Hippocampal formation (tissue), 2 donors: ENCODE measurements at places on chromosomes 16 and 17.

- DNase-seq: no peak
These were observed 8.3 kb upstream of the RAB5C start for GRCh38 chr17:42163113-42163512.

DNA sequence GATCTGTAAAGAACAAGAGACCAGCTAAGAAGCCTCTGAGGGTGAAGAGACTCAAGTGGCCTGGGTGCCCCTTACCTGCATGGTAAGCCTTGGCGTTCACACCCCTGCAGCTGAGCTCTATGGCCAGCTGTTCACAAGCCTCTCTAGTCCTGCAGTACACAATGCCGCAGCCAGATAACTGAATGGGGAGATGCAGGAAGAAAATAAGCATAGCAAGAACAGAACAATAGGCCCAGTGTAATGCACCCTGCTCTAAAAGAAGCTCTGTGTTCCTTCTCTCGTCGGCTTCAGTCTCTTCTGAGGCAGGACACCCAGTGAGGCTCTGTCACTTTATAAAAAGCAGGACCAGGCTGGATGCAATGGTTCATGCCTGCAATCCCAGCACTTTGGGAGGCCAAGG, 5.4 kb downstream of the RECQL5 start:
- peak; percentile 67 for DNase-seq

- no peak for DNase-seq
These were observed 22.6 kb downstream of the LGALS3BP start for GRCh38 chr17:78957128-78957527.

GRCh38 chr16:1791943-1792812, 1.3 kb downstream of the IGFALS start:
- DNase-seq: no peak

DNA sequence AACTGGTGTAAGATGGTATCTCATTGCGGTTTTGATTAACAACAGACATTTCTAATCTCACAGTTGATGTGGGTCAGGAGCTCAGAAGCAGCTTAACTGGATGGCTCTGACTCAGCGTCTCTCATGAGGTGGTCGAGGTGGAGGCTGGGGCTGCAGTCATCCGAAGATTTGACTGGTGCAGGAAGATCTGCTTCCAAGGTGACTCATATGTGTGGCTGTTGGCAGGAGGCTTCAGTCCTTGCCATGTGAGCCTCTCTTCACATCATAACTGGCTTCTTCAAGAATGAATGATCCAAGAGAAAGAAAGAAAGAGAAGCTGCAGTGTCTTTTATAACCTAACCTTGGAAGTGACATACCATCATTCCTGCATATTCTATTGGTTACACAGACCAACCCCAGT, 376.1 kb downstream of the SEC14L1 start:
- DNase-seq: no peak

DNA sequence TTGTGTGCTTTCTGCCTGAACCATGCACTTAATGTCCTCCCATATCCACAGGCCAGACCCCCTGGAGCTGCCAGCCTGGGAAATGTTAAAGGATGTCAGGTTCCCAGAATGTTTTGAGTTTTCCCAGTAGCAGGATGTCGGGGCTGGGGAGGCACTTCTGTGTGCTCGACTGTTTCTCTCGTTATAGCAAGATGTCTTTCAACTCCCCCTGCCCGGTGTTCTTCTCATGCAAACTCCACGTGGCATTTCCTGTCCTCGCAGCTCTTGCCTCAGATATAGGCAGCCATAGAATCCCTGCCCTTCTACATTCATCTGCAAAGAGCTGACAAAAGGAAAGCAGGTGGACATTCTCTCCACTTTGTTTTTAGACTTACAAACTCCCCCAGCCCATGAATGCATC, 457.2 kb upstream of the CDH11 start:
- DNase-seq: no peak

- no peak for DNase-seq
These were observed 1.6 kb upstream of the DUSP14 start for GRCh38 chr17:37488009-37488604.

DNA sequence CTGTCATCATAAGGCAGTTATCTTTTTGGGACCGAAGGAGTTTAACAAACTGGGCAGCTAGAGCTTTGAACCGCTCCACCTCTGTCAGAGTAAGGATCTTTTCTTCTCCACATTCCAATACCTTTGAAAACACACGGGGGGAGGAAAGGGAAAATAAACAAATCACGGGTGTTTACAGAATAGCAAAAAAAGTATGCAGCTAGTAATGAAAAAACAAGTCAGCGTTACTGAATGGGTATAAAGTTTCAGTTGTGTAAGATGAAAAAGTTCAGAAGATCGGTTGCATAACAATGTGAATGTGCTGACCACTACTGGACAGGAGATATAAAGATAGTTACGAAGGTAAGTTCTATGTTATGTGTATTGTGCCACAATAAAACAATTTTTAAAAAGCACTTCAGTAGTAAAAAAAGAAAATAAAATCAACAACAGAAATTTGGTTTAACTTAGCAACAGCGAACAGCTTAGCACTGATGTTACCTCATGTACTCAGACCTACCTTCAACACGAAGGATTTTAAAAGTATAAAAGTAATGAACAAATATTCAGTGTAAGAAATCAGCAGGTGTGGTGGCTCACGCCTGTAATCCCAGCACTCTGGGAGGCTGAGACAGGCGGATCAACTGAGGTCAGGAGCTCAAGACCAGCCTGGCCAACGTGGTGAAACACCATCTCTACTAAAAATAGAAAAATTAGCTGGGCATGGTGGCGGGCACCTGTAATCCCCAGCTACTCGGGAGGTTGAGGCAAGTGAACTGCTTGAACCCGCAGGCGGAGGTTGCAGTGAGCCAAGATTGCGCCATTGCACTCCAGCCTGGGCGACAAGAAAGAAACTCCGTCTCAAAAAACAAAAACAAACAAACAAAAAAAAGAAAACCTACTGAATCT, 34.3 kb downstream of the MARF1 start:
- no peak for DNase-seq

DNA sequence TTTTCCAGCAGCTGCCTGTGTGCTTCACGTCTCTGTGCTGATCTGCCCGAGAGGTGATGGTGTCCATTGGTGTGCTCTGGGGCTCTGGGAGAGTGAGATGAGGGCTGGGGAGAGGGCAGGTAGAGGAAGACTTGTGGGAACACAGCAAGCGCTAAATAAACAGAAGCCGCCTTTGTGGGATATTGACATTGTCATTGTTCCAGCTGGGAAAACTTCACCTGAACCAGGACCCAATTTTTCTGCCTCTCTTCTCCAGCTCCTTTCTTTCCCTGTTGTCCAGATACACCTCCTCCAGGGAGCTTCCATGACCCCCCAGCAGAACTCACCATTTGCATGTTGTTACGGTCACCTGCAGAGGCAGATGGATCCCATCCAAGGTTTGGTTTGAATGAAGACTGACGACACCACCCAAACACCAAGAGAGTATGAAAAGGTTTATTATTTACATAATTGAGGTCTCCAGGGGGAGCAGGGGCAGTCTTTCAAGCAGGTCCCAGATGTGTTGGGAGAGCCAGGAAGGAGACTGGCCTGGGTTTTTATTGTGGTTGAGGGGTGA, 3.6 kb upstream of the ITGA3 start:
- no peak for DNase-seq

GRCh38 chr17:40553694-40554534, 11.4 kb downstream of the CCR7 start:
- DNase-seq: peak; percentile 69

- DNase-seq: no peak
These were observed 29.3 kb upstream of the GSG1L start for GRCh38 chr16:28092721-28093384.

GRCh38 chr16:8859913-8860881, 8.6 kb downstream of the CARHSP1 start:
- no peak for DNase-seq

DNA sequence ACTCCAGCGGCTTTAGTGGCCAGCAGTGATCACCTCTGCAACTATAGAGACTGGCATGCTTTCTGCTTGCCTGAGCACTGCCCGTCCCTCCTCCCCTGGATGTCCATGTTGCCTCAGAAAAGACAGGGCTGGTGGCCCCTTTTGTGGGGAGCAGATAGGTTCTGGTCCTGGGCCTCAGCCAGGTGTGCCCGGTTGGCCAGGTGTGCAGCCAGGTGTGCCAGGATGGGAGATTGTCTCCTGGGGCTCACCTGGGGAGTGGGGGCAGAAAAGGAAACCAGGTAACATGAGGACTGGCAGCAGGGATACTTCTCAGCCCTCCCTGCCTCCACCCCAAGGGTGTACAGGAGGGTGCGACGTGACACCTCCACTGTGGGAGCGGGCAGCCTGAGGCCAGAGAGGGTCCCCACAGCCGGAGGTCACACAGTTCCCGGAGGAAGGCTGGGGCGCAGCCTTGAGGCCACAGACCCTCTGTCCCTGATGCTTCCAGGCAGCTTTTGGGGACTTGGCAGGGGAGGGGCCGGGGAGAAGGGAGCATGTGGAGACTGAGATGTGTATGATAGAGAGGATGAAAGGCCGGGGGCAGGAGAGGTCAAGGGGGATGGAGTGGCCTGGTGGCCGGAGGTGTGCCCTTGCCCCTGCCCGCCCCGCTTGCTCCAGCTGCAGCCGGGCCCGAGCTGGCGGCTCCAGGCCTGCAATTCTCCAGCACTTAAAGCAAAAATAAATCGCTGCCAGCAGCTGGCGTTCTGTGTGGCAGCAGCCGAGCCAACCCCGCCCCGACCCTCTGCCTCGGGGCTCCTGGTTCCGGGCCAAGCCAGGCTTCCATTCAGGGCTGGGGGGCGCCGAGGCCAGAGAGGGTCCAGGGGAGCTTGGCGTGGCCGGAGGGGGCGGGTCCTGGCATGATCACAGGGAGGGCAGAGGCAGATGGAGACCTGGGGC, 6.7 kb downstream of the KCNJ12 start:
- DNase-seq: no peak

DNA sequence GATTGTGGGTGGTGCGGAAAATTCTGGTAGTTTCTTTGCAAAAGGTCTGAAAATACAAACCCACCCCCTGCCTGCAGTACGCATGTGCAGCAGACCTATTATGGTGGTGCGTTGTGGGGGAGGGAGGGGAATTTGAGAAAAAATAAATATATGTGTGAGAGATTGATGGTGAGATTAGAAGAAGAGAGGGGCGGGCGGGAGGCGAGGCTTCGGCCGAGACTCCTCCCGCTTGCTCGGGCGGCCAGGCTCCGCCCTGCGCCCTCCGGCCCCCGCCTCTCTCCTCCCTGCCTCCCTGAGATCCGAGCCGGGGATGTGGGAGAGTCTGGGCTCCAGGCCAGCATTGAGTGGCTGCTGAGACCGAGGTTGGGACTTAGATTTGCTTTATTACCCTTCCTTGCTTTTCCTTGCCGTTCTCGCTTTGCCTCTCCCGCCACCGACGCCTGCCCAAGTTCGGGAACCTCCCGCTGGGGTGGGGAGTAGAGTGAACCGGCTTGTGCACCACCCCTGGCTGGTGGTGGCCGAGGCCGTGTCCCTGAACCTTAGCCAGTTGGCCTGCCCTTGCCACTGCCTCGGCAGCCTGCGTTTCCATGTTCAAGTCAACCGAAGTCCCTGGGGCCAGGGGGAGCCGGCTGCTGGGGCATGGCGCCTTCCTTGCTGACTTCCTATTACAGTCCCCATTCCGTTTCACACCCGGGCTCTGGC, 956 bp upstream of the CHD3 start:
- DNase-seq: peak; percentile 82

- no peak for DNase-seq
These were observed 1.1 kb downstream of the ASGR2 start for GRCh38 chr17:7113273-7114071.

GRCh38 chr16:68954911-68955635, 111.7 kb downstream of the TANGO6 start:
- no peak for DNase-seq

DNA sequence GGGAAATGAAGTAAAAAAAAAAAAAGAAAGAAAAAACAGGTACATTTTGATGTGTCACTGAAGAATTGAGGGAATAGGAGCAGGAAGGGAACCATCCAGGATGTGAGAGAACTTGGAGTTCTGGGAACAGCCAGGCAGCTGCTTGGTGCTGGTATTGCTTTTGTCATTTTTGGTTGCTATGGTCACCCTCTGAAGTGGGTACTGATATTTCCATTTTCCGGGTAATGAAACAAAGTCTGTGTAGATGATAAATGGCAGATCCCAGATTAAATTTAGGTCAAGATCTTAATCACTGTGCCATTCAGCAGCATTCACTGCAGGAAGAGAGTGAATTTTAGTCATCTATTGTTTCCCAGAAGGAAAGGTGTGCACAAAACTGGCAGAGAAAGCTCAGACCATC, 93.6 kb downstream of the ABCA8 start:
- no peak for DNase-seq

GRCh38 chr16:87210894-87211293, 106.3 kb downstream of the C16orf95 start:
- no peak for DNase-seq

DNA sequence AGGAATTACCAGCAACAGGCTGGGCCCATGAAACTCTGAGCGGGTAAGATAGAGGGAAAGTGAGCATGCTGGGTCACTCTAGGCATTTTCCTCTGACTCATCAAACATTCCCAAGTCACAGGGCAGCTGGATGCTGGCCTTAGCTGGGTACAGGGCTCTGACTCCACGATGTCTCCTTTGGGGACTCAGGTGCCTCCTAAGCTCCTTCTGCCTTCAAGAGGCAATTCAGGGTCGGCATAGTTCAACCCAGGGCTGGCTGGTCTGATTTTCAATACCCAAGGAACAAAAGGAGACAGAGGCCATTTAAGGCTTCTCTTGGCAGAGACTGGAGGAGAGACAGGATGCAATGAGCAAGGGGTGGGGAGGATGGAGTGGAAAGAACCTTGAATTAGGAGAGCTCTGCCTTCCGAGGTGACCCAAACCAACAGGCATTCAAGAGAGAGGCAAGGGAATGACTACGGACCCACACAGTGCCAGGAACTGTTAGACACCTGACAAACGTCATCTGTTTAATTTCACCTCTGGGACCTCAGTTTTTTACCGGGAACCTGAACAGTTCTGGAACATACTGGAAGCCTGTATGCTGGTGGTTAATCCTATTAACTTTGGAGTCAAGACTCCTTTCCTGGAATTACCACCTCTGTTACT, 910 bp downstream of the WBP2 start:
- no peak for DNase-seq

GRCh38 chr16:90077757-90078578, 837 bp upstream of the PRDM7 start:
- no peak for DNase-seq

DNA sequence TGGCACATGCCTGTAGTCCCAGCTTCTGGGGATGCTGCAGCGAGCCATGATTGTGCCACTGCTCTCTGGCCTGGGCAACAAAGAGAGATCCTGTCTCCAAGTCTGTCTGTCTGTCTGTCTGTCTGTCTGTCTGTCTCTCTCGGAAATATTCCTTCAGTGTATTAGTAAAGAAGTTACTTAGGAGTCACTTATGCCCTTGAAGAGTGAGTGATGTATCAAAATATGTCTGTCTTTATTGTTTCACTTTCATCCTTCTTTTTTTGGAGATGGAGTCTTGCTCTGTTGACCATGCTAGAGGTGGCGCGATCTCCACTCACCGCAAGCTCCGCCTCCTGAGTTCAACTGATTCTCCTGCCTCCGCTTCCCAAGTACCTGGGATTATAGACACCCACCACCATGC, 410.5 kb downstream of the WWOX start:
- DNase-seq: no peak
